ENCODE measurements at places on chromosomes 4 and X.

GRCh38 chrX:34279866-34280560 lies 147.9 kb upstream of the FAM47A start:
- no peak for DNase-seq

DNA sequence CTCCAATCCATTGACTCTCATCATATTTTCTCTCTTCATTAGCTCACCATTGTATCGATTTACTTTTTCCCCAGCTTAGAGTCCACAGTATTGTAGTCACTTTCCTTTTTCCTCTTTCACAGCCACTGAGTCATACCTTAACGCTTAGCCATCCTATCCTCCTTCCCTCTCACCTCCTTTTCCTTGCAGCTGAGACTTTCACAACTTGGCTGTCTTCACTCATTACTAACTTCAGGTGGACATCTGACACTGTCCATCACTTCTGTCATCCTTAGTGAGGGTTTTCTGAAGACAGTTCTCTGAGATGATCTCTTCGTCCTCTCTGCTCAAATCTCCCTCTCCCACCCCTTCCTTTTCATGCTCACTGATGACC lies 70.5 kb upstream of the ESX1 start:
- no peak for DNase-seq

GRCh38 chrX:46849933-46850332 lies 13.1 kb downstream of the RP2 start:
- DNase-seq: no peak

DNA sequence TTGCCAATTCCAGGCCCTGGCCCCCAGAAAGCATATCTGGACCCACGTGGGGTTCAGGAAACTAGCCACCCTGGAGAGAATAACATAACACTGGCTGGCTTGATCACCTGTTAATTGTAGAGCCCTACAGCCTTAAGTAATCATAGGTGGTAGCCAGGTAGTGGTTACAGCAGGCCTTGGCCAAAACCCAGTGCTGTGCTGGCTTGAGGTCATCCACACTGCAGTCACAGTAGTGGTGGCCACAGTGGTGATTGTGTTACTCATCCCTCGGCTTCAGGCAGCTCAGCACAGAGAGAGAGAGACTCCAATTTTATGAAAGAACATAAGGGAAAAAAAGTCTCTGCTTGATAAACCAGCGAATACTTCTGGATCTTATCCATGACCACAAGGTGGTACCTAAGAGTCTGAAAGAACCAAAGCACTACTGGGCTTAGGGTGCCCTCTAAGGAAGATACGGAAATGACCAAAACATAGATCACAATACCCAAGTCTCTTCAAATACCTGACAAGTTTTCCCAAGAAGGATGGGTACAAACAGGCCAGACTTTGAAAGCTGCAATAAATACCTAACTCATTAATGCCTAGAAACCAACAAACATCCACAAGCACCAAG lies 46.6 kb upstream of the CDX4 start:
- no peak for DNase-seq

DNA sequence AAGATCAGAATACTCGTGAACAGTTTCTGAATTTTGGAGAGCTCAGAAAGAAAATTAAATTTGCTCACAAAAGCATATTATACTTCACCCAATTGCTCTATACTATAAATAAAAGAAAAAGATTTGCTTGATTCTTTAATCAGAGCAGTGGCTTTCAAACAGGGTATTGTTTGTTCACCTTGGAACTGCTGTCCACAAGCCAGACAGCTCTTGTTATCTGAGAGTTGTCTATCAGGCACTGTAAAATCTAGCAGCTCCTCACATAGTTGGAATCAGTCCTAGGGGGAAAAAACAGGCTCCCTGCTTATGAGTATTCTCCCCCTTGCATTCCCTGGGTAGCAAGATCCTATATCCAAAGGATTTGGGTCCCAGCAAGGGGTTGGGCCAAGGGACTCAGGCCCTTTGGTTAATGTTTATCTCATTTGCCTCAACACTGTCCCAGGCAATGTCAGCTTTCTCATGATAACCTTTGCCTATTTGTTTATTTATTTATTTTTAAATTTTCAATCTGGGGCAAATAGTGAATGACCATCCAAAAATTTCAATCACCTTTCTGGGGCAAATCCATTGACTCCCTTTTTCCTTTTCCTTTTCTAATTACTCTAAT lies 24.1 kb upstream of the MAGEB16 start:
- no peak for DNase-seq
